ENCODE measurements at places on chromosomes 12 and 14.

DNA sequence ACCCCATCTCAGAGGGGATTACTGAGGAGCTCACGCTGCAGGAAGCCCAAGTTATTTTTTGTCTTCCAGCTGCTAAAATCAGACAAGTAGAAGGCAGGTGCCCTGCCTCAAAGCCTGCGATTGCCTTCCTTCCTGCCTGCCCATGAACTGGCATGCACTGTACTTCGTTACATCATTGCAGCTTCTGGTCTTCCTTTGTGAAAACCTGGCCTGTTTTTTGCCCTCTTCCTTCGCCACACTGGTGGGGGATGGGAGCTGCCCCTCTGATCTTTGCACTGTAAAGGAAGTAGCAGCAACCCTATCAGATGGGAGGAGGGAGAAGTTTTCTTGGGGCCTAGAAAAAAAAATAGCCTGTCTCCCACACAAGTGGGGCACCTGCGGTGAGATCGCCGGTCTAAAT, 1098.7 kb downstream of the BCL11B start:
- no peak for DNase-seq

DNA sequence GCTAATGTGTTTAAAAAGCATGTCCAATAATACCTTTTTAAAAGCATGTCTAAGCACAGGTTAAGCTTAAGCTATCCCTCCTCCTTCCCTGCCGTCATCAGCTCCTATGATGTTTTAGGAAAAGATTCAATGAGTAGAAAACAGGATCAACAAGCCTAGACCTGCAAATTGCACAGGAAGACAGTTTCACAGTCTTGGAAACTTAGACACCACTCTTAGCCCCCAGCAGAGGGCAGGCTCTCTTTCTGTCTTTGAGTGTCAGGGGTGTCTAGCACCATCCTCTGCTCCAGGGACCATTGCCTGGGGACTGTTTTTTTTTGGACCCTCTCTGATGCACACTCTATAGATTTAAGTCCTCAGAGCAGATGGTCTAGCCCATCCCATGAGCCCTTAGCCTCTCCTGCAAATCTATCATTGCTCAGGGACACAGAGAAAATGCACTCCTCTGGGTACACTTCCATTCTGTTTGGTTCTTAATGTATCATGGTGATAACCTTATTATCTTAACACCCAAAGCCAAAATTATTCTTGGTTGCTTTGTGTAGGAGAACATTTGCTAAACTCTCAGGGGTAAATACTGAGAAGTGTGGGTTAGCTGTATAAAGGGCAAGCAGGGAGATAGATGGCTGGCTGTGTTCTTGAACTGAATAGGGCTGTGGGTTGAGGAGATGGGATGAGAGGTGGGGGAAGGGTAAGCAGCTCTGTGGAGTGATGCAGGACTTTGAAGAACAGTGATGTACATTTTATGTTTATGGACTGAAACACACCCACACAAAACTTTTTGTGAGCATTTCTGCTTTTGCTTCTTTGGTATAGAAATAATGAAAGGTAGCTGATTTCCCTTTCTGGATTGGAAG, 259.9 kb upstream of the DDHD1 start:
- no peak for DNase-seq

- no peak for DNase-seq
These were observed 5.8 kb downstream of the BMAL2 start for GRCh38 chr12:27338473-27338872.

DNA sequence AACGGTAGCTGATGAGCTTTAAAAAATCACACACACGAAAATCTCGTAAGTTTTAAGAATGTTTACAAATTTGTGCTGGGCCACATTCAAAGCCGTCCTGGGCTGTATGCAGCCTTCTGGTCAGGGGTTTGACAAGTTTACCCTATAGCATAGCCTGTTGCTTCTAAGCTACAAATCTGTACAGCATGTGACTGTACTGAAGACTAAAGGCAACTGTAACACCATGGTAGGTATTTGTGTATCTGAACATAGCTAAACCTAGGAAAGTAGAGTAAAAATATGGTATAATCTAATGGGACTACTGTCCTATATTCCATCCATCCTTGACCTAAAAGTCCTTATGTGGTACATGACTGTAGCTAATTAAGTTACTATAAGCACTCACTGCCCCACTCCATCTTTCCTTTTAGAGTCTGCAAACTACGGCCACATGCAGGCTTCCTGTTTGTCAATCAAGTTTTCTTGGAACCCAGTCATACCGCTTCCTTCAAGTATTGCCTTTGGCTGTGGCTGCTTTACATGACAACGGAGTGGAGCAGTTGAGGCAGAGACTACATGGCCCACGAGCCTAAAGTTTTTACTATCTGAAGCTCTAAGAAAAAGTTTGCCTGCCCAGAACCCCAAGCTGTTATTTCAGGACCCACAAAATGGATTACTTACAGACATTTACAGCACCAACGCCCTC, 18.5 kb downstream of the KRT7 start:
- no peak for DNase-seq

- no peak for DNase-seq
These were observed 126.7 kb upstream of the PTPRQ start for GRCh38 chr12:80317307-80317706.

DNA sequence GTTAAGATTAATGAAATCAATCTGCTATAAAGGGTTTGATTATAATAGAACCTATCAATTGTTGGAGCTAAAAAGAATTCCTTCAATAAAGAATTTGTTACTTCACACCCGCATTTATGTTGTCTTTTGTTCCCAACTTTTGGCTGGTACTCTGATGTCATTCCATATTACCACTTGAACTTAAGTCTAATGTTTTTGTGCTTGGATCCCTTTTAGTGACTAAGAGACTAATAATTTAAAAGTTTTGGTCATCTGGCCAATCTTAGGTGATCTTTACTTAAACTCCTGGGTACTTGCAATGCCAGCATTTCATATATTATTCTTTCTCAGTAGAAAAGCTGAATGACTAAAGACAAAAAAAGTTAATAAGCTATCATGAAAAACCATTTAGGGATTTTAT, 113.0 kb downstream of the TMEM30B start:
- no peak for DNase-seq

GRCh38 chr12:124406043-124406442, 111.2 kb downstream of the RFLNA start:
- no peak for DNase-seq

DNA sequence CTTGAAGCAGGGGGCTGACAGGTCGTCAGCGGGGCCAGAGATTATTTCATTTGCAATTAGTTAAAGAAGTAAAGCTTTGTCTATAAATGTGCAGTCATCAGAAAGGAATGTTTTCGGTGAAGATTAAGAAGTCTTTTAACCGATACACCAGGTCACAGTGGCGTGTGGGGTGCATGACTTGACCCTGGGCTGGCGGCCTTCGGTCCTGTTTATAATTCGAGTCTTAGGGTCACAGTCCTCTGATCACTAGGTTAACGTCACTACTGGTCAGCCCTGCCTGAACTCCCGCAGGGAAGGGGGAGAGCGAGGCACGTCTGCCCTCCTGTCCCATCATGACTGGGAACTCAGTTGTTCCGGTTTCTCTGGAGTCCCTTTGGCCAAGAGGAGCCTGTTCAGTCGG, 5.0 kb upstream of the C14orf180 start:
- DNase-seq, result no peak

DNA sequence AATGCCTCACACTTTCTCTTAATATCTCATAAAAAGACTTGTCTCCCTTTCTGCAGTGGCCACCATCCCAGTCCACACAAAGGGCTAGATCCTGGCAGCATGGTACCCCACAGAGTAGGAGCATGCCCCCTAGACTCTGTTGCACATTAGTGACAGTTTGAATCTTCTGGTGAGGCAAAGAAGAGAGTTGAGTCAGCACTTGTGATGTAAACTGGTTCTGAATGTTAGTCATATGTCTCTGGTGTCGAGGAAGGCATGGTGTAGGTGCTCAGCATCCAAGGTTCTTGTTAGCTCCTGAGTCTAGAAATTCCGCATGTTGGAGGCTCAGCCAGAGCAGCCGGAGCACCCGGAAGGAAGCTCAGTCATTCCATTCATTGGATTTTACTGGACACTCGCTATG, 9.8 kb downstream of the TTC9 start:
- no peak for DNase-seq

- DNase-seq, result no peak
These were observed 443.2 kb upstream of the TMEM132C start for GRCh38 chr12:127823801-127824200.

GRCh38 chr12:57377103-57377840, 53.6 kb downstream of the R3HDM2 start:
- no peak for DNase-seq

DNA sequence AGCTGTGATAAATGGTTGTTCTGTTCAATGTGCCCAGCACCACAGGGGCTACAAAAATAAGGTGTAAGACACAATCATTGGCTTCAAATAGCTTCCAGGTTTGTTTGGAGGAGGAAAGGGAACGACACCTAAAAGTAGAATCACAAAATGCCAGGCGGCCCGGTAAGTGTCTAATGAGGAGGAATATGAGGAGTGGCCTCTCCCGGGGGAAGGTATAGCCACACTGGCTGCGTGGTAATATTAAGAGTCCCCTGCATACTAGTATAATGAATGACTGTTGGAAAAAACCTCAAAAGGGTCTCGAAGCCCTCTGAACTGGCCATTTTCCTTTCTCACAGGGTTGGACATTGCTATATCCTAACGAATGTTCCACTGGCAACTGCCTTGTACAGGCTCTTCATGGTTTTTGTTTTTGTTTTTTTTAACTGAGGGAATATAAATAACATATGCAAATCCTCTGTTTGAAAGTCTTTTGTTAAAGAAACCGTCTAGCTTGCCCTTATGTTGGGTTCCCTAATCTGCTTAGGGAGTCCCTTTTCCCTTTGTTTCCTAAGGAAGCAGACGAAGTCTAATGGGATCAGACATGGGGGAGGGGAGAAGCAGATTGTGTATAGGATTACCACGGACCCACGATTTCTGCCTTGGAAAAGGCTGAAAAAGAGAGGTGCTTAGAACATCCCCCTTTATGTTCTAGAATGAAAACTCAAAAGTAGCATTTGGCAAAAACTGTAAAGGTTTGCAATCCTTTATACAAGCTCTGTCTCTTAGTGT, 4.2 kb downstream of the CCDC60 start:
- DNase-seq, result no peak

All from SJCRH30 (cell line).